ENCODE measurements at places on chromosomes 4 and X. TPM values are rescaled to one million over a fixed set of nuclear protein-coding genes. Genes with fewer than 3 reads are reported as not detected.

DNA sequence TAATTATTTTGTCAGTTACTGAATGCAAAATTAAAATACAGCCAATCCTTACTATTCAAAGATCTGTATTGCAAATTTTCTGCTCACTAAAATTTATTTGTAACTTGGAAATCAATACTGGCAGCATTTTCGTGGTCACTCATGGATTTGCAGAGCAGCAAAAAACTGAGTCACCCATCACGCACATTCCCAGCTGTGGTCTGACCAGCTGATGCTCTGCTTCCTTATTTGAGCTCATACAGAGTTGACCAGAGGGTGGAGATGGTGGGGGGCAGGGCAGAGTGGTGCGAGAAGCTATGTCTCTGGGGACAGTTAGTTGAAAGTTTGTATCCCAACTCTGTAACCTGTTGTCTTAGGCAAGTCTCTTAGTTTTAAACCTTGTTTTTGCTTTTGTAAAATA lies 214.8 kb downstream of the SPCS3 start:
- DNase-seq: no peak

Gene SPATA4
- total RNA-seq: not detected

DNA sequence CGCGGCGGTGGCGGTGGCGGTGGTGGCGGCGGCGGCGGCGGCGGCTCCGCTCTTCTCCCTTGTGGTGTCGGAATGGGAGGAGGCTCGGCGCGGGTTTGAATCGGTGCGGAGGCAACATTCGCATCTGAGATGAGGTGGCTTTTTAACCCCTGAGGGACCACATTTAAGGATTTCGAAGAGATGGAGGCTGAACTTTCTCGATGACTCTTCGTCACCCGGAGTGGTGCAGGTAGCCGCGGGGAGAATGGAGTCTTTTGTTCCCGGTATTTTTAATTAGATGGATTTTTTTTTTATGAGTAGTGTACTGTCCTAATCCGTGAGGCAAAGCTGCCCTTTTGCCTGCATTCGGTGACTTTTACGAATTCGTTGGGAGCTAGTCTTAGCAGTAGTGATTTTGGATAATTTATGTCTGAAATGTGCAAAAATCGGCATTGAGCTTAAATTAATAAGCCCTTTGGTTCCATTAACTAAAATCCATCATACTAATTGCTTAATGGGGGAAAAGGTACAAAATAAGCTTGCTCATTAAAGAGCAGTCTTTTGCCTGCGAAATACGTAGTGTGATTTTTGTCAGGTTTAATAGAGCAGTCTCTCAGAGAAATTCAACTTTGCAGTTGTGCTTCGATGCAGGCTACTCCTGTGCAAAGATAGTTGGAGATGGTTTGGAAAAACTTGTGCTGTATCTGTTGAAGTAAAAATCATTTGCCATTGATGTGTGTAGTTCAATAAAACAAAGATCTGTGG lies 206.2 kb downstream of the TENM3 start:
- DNase-seq: no peak

GRCh38 chr4:41579043-41579442 lies 41.1 kb downstream of the LIMCH1 start:
- no peak for DNase-seq

- peak; percentile 42 for DNase-seq
Measured at GRCh38 chr4:156298230-156298629, 344.6 kb upstream of the CTSO start.

DNA sequence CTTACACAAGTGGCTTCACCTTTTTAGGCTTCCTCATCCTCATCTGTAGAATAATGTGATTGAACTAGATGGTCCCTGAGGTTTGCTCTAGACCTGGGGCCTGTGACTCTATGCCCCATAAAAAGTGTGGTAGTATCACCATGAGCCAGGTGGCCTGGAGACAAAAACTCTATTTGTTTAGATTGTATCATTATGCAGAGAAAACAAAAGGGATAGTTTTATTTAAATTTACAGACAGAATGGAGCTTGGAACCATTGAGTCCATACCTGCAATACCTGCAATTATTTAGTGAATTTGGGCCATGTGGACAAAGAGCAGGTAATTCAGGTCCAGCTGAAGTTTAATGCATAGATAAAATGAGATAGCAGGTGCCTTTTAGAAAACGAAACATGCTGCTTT lies 139.5 kb upstream of the RPL34 start:
- DNase-seq: no peak

Gene MID1
- 11.0 TPM for total RNA-seq

- peak; percentile 18 for DNase-seq
Measured at GRCh38 chr4:2823301-2823670, 20.4 kb upstream of the ADD1 start.

- DNase-seq: no peak
Measured at GRCh38 chr4:19850909-19851308, 400.8 kb upstream of the SLIT2 start.

- no peak for DNase-seq
Measured at GRCh38 chr4:155526452-155527169, 140.0 kb upstream of the GUCY1A1 start.

GRCh38 chrX:24468245-24468644 lies 3.2 kb downstream of the PDK3 start:
- DNase-seq: no peak

GRCh38 chrX:110569506-110569905 lies 210.9 kb downstream of the RTL9 start:
- no peak for DNase-seq

Gene SULT1B1
- 0.99 TPM for total RNA-seq

GRCh38 chrX:71910643-71910985 lies at the start of gene NHSL2:
NHSL2 (plus strand) TSS chrX:71910845.
- DNase-seq: peak; percentile 45

DNA sequence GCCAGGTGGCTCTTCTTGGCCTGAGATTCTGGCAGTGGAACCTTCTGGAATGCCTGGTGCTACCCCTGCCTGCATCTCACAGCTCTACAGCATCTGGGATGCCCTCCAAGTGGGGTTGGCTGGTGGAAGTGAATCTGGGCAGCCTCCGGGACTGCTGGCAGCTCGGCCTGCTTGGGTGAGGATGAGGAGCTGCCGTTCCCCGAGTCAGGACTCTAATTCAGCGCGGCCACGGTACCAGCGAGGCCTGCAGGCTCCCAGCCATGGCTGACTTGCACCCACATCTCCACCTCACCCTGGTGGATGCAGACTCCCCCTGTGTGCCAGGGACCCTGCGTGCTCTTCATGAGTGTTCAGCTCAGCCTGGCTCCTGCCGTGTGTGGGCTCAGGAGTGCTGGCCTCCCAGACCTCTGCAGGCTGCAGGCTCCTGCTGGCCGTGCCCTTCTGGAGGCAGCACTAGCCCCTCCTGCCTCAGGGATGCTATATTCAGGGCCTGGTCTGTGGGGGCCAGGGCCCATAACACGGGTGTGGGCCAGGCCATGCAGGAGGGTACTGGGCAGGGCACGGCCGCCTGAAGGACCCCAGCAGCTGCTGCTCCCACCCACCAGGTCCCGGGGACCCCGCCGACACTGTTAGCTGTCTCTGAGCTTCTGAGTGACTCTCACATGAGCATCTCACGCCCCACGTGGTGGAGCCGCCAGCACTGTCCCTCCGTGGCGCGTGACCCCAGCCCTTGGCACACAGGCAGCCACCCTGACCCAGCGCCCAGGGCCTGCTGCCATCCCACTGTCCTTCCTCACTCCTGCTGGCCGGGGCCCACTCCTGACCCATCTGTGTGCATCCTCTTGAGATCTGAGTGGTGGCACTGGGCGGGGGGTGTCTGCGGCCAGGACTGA lies 10.6 kb downstream of the UVSSA start:
- no peak for DNase-seq

- peak; percentile 33 for DNase-seq
Measured at GRCh38 chrX:68658530-68658929, 11.1 kb downstream of the STARD8 start.

Gene TCEAL2
- 14.5 TPM for total RNA-seq
